HFFc6 (cell line): ENCODE measurements at places on chromosomes 4 and X. TPM values are rescaled to one million over a fixed set of nuclear protein-coding genes. Genes with fewer than 3 reads are reported as not detected.
A peak's percentile ranks its signal among the peaks of the same experiment; 100 is the strongest.

DMP1 gene
- total RNA-seq = not detected in 3 replicates

PRKG2 gene
- not detected in 3 replicates for total RNA-seq

RBMXL3 gene
- total RNA-seq = not detected in 3 replicates

DNA sequence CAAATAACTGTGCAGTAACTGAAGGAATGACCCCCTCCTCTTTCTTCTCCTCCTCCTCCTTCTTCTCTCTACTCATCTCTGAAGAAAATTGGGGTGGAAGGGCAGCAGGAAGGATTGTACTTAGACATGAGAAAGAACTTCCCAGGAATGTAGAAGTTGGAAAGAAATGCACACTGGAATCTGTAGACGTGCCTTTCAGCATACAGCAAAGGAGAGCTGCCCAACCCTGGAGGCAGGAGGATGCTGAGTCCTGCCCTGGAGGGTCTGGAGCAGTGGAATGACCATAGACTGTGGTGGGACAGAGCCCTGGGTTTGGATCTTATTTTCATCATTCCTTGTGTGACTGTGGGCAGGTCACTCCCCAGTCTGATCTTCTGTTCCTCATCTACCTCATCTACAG is 80.1 kb downstream of the PJA1 start:
- no peak overlapping the region for H3K4me3 ChIP-seq
- no peaks in the 10 kb centered on the region; the same call in 1 of the 2 replicates for H3K4me1 ChIP-seq
- no peak overlapping the region for H3K27ac ChIP-seq
- no peak for DNase-seq
- H3K36me3 ChIP-seq = no peaks in the 10 kb centered on the region
- peaks cover 15% of the 10 kb centered on the region for H3K27me3 ChIP-seq

- H3K36me3 ChIP-seq = no peaks in the 10 kb centered on the region
- no peak for DNase-seq
- no peak overlapping the region for H3K4me3 ChIP-seq
- no peaks in the 10 kb centered on the region for H3K4me1 ChIP-seq
- H3K27me3 ChIP-seq = no peaks in the 10 kb centered on the region; the same call in 1 of the 2 replicates
Observed at GRCh38 chrX:77275392-77275791, 171.8 kb upstream of the FGF16 start.

GRCh38 chrX:40579900-40580536 is 752 bp upstream of the ATP6AP2 start:
- no peaks in the 10 kb centered on the region for H3K36me3 ChIP-seq
- no peaks in the 10 kb centered on the region; the same call in 1 of the 2 replicates for H3K27me3 ChIP-seq
- peak overlapping the region; percentile 90 for H3K4me3 ChIP-seq
- peaks cover 28% of the 10 kb centered on the region for H3K4me1 ChIP-seq

DNA sequence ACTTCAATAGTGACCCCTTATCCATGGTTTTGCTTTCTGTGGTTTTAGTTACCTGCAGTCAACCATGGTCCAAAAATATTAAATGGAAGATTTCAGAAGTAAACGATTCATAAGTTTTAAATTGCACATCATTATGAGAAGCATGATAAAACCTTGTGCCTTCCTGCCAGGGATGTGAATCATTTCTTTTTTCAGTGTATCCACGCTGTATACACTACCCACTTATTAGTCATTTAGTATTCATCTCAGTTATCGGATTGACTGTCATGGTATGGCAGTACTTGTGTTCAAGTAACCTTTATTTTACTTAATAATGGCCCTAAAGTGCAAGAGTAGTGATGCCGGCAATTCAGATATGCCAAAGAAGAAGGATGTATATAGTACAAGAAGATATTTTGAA is 37.7 kb upstream of the TASL start:
- H3K27me3 ChIP-seq = no peaks in the 10 kb centered on the region
- no peaks in the 10 kb centered on the region for H3K36me3 ChIP-seq
- H3K4me3 ChIP-seq = no peak overlapping the region
- no peak overlapping the region; the same call in 1 of the 2 replicates for H3K27ac ChIP-seq
- H3K4me1 ChIP-seq = peaks cover 19% of the 10 kb centered on the region; the same call in 1 of the 2 replicates

- no peak for DNase-seq
- no peak overlapping the region for H3K27ac ChIP-seq
- H3K27me3 ChIP-seq = peaks cover 2% of the 10 kb centered on the region
- no peak overlapping the region for H3K4me3 ChIP-seq
- 0 out of 2 replicates have a peak, but pooled peaks cover 5% of the 10 kb centered on the region for H3K4me1 ChIP-seq
Observed at GRCh38 chrX:153948847-153949805, 4.7 kb upstream of the RENBP start.

- H3K36me3 ChIP-seq = no peaks in the 10 kb centered on the region
- H3K27me3 ChIP-seq = peaks cover 2% of the 10 kb centered on the region
- H3K4me1 ChIP-seq = peaks cover 23% of the 10 kb centered on the region
- no peak for DNase-seq
Observed at GRCh38 chrX:72023071-72023470, 108.6 kb downstream of the RTL5 start.

DNA sequence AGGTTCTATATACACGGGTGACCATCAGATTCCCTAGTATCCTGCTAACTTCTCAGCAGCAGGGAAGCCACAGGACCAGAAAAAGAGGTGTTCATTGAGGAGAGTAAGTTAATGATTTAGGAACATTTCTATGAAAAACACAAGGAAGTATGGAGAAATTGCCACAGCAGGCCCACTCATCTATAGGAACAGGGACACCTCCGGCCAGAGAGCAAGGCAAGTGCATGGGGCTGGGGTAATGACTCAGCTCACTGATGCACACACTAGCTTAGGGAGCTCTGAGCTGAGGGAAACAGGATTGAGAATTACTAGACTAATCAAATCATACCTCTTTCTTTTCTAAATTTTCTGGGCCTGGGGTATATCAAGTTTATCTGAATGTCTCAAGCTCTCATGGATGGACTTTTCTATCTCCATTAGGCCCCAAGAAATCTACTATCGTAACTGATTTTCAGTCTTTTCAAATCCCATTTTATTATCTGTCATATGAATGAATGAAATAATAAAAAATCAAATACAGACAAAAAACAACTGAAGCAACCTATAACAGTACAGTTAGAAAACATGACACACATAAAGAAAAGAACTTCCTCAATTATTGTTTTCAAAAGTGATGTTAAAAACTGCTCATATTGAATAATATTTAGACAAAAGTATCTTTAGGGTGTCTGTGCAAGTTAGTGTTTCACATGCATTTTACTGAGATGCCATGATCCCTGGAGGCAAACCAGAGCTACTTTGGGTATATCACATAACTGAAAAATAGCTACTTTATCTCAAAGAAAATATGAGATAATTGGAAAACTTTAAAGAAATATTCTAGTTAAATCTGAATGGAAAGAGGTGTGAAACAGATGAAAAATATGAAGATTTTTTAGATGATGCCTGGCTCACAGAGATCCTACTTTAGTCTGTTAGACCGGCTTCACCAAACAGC is 89.8 kb downstream of the FBXO8 start:
- no peak for DNase-seq
- no peak overlapping the region for H3K4me3 ChIP-seq
- H3K27ac ChIP-seq = no peak overlapping the region
- peaks cover 14% of the 10 kb centered on the region for H3K4me1 ChIP-seq
- H3K36me3 ChIP-seq = no peaks in the 10 kb centered on the region
- H3K27me3 ChIP-seq = peaks cover 6% of the 10 kb centered on the region

- H3K27ac ChIP-seq = no peak overlapping the region
- no peak overlapping the region for H3K4me3 ChIP-seq
- H3K27me3 ChIP-seq = peaks cover 1% of the 10 kb centered on the region
- no peak for DNase-seq
- H3K36me3 ChIP-seq = no peaks in the 10 kb centered on the region
- H3K4me1 ChIP-seq = peaks cover 9% of the 10 kb centered on the region; the same call in 1 of the 2 replicates
Observed at GRCh38 chr4:183873409-183874185, 31.5 kb upstream of the STOX2 start.

GRCh38 chrX:129568349-129568748 is 28.3 kb downstream of the OCRL start:
- H3K27ac ChIP-seq = no peak overlapping the region
- H3K4me3 ChIP-seq = no peak overlapping the region
- peaks cover 10% of the 10 kb centered on the region for H3K4me1 ChIP-seq
- H3K27me3 ChIP-seq = no peaks in the 10 kb centered on the region; the same call in none of the 2 replicates
- DNase-seq = no peak

DNA sequence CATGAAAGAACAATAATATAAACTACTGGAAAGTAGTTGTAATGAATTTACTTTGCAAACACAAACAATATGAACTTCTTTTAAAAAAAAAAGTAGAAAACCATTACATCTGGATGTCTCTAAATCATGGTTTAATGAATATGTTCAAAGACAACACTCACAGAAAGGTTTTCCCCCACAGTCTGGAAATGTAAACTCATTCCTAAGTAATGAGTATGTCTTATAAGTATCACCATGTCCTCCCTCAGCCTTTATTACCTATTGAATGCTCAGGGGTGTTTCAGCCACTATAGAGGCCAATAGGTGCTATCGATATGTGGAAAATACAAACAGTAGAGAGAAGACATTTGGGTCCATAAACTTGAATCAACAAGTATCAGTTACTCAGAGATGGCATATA is 186.7 kb downstream of the PALLD start:
- no peak overlapping the region for H3K4me3 ChIP-seq
- H3K27ac ChIP-seq = no peak overlapping the region
- H3K27me3 ChIP-seq = peaks cover 2% of the 10 kb centered on the region; the same call in 1 of the 2 replicates
- peaks cover 28% of the 10 kb centered on the region for H3K4me1 ChIP-seq

- DNase-seq = no peak
- no peaks in the 10 kb centered on the region for H3K4me1 ChIP-seq
- peaks cover 6% of the 10 kb centered on the region for H3K27me3 ChIP-seq
- H3K4me3 ChIP-seq = no peak overlapping the region
- H3K27ac ChIP-seq = no peak overlapping the region
Observed at GRCh38 chr4:27305246-27305645, 444.6 kb downstream of the STIM2 start.
